ENCODE measurements at places on chromosomes 12 and 14. TPM values are rescaled to one million over a fixed set of nuclear protein-coding genes. Genes with fewer than 3 reads are reported as not detected.

Gene LBHD2
- total RNA-seq = not detected

Gene TUNAR
- not detected for total RNA-seq

Gene ZFP36L1
- 19.1 TPM for total RNA-seq

Gene KCNJ8
- total RNA-seq = not detected

Gene ACOT6
- not detected for total RNA-seq

Gene CLEC4E
- not detected for total RNA-seq

Gene KERA
- not detected for total RNA-seq

Measured in nasal cavity respiratory epithelium epithelial cell of viscerocranial mucosa (primary cell).